ENCODE measurements at places on chromosomes 6 and 20.

DNA sequence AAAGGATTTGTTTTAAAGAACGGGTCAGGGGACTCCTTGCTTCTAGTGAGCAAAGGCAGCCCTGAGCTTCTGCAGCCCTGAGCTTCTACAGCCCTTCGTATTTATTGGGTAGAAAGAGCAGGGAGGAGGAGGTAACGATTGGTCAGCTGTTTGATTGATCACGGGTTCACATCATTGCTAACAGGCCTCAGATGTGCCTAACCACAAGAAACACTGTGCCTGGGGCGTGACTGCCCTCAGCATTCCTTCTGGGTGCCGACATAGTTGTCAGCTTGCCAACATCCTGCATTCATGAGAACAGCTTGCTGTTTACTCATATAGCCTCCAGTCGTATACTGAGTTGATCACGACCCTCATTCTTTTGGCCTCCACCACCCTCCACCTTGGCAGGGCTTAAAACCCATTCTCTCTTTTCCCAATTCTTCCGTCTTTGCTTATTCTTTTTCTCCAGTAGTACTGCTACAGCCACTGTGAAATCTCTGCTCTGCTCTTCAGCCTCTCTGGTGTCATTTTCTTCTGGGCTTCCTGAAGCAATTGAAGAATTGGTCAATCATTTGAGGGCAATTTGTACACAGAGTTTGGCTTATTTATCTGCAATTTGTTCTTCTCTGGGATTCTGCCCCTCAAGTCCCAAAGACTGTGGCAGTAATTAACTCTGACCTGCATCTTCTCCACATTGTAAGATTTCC, 25.4 kb upstream of the NOP56 start:
- DNase-seq, result no peak

GRCh38 chr20:4299773-4300172, 284.4 kb upstream of the RNF24 start:
- DNase-seq, result no peak

DNA sequence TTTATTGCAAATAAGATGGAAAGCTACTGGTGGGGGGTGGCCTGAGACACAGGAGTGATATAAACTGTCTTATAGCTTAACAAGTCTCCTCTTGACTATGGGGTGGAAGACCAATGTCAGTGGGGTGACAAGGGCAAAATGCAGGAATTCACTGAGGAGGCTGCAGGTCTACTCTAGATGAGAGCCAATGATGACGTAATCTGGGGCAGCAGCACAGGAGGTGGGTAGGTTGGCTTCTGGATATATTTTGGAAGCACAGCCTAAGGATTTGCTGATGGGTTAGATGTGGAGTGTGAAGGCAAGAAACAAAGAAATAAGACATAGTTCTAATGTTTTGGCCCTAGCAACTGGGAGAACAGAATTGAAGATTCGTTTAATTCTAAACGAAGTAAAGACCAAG, 253.2 kb downstream of the PTPRT start:
- no peak for DNase-seq

DNA sequence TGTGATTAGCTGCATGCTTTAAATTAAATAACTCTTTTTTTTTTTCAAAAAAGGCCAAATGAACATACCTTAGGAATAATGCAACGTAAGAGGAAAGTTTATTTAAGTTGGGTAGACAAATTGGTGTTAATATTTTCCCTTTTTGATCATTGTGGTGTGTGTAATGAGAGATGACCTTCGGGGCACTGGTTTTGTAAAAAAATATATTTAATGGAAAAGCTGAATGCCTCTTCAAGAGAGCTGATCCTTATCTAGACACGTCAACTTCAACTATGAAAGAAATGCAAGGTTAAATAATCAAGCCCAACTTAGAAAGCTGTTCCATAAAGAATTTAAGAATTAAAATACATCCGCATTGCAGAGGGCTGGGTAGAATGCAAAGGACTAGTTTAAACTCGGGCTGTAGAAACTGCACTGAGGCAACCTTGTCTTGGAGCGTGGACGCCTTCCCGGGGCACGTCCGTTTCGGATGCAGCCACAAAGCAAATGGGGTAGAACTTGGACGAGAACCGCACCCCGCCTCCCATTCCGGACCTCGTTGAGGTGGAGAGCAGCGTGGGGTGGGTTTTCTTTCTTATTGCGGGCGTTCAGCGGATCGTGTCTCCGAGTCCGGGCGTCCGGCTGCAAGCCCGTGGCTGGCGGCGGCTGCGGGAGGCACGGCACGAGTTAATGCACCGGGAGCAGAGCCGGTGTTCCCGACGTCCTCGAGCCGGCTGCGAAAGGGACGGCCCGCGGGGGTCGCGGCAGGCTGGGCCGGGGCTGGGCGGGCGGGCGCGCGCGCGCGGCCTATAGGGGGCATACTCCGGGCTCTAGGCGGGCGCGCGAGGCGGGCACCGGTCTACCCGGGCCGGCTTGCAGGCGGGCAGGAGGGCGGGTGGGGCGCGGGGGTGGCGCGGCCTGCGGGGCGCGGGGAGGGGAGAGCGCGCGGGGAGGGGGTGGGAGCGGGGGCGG, 1.9 kb downstream of the JARID2 start:
- DNase-seq, result peak; percentile 88

DNA sequence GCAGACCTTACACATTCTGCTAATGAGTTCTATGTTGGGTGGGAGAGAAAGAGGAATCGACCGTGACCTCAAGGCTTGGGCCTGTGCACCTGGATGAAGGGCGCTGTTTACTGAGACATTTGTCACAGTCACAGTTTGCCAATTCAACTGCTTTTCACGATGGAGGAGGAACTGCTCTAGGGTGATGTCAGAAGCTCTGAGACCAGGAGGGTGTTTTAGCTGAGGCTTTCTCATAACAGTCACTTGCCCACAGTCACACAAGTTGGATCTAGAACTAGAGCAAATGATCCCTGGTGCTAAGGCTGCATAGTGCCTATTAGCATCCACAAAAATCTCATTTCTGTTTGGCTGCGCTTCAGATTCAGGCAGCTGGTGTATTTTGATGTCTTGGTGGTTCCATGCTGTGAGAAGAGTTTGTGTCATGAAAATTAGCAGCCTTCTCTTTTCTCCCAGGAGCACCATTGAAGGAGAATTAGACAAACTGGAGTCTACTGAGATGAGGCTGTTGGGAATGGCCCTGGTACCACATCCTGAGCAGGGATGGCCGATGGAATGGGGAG, 83.3 kb upstream of the TGM3 start:
- no peak for DNase-seq

GRCh38 chr6:121557146-121557940, 121.9 kb downstream of the GJA1 start:
- DNase-seq, result no peak

GRCh38 chr20:58344741-58345140, 35.2 kb downstream of the RAB22A start:
- no peak for DNase-seq

- DNase-seq, result peak; percentile 12
Measured at GRCh38 chr6:12245763-12246718, 44.1 kb upstream of the EDN1 start.

DNA sequence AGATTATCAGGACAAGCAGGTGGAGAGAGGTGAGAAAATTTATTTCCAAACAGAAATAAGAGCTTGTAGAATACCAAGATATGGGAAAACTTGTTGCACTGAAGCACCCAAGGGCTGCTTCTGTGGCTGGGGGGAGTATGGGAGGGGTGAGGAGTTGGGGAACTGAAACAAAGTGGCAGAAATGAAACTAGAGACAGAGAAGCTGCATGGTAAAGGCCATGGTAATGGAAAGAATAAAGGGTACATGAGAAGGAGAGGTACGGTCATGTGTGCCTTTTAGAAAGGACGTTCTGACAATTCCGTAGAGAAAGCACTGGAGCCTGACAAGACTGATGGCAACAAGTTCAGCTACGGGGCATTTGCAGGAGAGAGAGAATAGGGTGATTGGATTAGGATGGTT, 51.6 kb upstream of the RIN2 start:
- DNase-seq, result no peak

- no peak for DNase-seq
Measured at GRCh38 chr6:119938752-119939151, 589.2 kb upstream of the MAN1A1 start.

DNA sequence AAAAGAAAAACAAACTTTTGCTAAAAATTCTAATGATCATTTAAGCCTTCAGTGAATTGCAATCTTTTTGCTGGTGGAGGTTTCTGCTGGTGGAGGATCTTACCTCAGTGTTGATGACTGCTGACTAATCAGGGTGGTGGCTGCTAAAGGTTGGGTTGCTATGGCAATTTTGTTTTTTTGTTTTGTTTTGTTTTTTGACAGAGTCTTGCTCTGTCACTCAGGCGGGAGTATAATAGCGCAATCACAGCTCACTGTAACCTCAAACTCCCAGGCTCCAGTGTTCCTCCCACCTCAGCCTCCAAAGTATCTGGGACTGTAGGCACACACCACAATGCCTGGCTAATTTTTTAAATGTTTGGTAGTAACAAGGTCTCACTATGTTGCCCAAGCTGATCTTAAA, 94.7 kb downstream of the ANKRD6 start:
- DNase-seq, result no peak

GRCh38 chr6:15249371-15250019, 3.6 kb downstream of the JARID2 start:
- peak; percentile 23 for DNase-seq

DNA sequence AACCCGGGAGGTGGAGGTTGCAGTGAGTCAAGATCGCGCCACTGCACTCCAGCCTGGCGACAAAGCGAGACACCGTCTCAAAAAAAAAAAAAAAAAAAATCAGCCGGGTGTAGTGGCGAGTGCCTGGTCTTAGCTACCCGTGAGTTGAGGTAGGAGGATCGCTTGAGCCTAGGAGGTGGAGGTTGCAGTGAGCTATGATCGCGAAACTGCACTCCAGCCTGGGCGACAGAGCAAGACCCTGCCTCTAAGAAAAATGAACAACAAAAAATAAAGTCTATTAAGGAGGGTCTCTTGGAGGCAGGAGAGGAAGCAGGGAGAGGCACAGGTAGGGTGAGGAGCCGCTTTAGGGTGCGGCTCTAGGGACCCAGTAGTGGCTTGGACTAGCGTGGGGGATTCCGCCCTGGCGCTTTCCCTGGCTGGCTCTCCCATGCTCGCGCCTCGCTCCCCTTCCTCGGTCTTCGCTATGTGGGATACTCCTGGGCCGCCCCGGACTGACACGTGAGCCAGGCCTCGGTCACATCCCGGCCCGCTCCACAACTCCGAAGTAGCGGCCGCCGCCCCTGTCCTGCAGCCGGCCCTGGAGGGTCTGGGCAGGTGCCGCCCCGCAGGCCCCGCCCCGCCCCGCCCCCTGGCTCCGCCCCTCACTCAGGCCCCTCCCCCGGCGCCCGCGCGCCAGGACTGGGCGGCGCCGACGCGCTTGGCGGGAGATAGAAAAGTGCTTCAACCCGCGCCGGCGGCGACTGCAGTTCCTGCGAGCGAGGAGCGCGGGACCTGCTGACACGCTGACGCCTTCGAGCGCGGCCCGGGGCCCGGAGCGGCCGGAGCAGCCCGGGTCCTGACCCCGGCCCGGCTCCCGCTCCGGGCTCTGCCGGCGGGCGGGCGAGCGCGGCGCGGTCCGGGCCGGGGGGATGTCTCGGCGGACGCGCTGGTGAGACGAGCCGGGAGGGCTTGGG, at the start of gene MYBL2:
Gene MYBL2 (plus strand): TSS at position 739 of the 953 bp plus-strand sequence. CDS start 170 bp downstream, at position 909.
- peak; percentile 94 for DNase-seq

DNA sequence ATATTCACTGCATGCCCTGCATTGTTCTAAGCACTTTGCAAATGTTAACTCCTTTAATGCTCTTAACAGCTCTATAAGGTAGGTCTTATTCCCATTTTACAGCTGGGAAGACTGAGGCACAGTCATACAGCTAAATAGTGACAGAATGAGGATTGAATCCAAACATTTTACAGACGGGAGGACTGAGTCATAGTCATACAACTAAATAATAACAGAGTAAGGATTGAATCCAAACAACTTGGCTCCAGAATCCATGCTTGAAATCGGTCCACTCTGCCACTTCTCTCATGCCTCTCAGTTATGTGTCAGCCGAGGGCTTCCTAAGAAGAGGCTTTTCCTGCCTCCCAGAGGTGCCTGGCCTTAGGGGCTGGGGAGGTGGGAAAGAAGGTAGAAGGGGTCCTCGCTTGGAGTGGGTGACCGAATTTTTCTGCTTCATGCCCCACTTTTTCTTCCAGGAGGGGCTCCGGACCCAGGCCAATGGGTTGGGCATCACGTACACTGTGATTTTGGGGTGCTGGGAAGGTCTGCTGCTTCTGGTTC, 137.4 kb upstream of the RNF24 start:
- no peak for DNase-seq

GRCh38 chr20:13910492-13910891, 79.9 kb downstream of the SEL1L2 start:
- no peak for DNase-seq
